ENCODE measurements at places on chromosomes 5 and 9. TPM values are rescaled to one million over a fixed set of nuclear protein-coding genes. Genes with fewer than 3 reads are reported as not detected.

The AQP7 gene
- not detected for total RNA-seq

The INSL6 gene
- total RNA-seq, result not detected

The PPP1R26 gene
- 2.4 TPM for total RNA-seq

The PCDHGB2 gene
- 0.07 TPM for total RNA-seq

The SLCO6A1 gene
- not detected for total RNA-seq

The SPINK6 gene
- not detected for total RNA-seq

The CER1 gene
- total RNA-seq, result not detected

The OR1Q1 gene
- not detected for total RNA-seq

The OBP2B gene
- total RNA-seq, result not detected

The GDA gene
- not detected for total RNA-seq

The C8G gene
- total RNA-seq, result 0.77 TPM

The HNRNPH1 gene
- total RNA-seq, result 659 TPM

The BASP1 gene
- 1.6 TPM for total RNA-seq

The LRRC19 gene
- not detected for total RNA-seq

The BNC2 gene
- not detected for total RNA-seq

The MARVELD2 gene
- total RNA-seq, result 0.30 TPM

The MUSK gene
- not detected for total RNA-seq

The NR5A1 gene
- not detected for total RNA-seq

The TMC1 gene
- not detected for total RNA-seq

The CAMSAP1 gene
- 31.2 TPM for total RNA-seq

The SCGB3A2 gene
- total RNA-seq, result not detected

The BRINP1 gene
- total RNA-seq, result not detected

The PCDHGA3 gene
- total RNA-seq, result not detected

The FAM163B gene
- total RNA-seq, result not detected

The CCDC192 gene
- total RNA-seq, result not detected

The PDLIM4 gene
- total RNA-seq, result 0.23 TPM

The SCAI gene
- 13.8 TPM for total RNA-seq

The ECM2 gene
- not detected for total RNA-seq

The TAL2 gene
- not detected for total RNA-seq

The AGXT2 gene
- total RNA-seq, result not detected

The SLC23A1 gene
- total RNA-seq, result 0.43 TPM

The SLC1A3 gene
- total RNA-seq, result 0.16 TPM

The IRX2 gene
- total RNA-seq, result not detected

The C5orf22 gene
- total RNA-seq, result 25.2 TPM

The GLIPR2 gene
- total RNA-seq, result 13.7 TPM

The RPS14 gene
- 3,312 TPM for total RNA-seq

The ROR2 gene
- not detected for total RNA-seq

The GMCL2 gene
- total RNA-seq, result not detected

The SMC2 gene
- 78.4 TPM for total RNA-seq

The SLC6A7 gene
- total RNA-seq, result not detected

The ADAMTSL1 gene
- total RNA-seq, result not detected

The PHYHD1 gene
- 0.44 TPM for total RNA-seq

The NSD1 gene
- 68.2 TPM for total RNA-seq

The NTNG2 gene
- total RNA-seq, result 1.8 TPM

The C9orf72 gene
- 10.2 TPM for total RNA-seq

The PCDHB8 gene
- total RNA-seq, result not detected

The CCT5 gene
- 347 TPM for total RNA-seq

The CXCL14 gene
- not detected for total RNA-seq

The PCDHGA1 gene
- total RNA-seq, result not detected

The TRIM7 gene
- 1.4 TPM for total RNA-seq

The ALDH7A1 gene
- total RNA-seq, result 15.4 TPM

The ENC1 gene
- 0.67 TPM for total RNA-seq

The PLEKHG4B gene
- total RNA-seq, result 0.23 TPM

Measured in activated CD4-positive, alpha-beta T cell treated with anti-CD3 and anti-CD28 coated beads for 36 hours (primary cell).